ENCODE measurements at places on chromosomes 2 and 18.

- DNase-seq = no peak
These were observed 7.2 kb downstream of the PSMD14 start for GRCh38 chr2:161315380-161315779.

DNA sequence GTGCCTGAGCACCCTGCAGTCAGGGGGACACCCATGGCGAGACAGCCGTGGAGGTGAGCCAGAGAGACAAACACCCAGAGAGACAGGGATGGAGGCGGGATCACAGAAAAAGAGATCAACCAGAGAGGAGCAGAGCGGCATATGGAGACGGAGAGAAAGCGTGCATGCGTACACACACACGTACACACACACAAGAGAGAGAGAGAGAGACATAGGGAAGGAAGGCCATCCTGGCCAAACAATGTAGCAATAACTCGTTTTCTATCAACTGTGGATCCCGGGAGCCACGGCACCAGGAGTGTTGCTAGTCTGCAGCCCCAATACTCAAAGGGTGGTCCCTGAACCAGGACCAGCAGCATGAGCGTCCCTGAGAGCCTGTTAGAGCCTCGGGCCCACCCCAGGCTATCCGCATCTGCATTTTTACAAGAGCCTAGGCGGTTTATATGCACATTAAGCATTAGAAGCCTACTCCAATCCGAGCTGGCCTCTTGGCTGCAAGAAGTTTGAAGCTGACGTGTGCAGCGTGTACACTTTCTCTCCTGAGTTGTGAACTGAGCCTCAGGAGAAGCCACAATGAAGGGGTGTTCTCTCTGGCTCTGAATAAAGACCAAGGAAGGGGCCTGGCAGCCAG is 50.1 kb upstream of the MYCN start:
- DNase-seq = no peak

GRCh38 chr2:59938181-59938580 is 615.3 kb downstream of the BCL11A start:
- no peak for DNase-seq

DNA sequence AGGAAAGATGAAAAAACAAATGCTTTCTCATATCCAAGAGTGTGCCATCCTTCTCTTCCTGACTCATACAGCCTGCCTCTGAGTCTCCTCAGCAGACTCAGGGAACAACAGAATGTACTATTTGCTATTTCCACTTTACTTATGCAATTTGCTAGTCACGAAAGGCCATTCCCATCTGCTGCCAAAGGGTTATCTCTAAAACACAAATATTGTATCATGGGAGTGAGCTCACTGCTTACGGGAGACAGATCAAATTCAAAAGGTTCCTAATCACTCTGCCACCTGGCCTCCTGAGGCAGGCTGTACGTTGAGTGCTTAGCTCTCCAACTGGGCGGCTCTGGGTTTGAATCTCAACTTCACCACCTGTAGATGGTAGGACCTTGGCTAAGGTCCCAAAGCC is 92.0 kb downstream of the GAREM1 start:
- no peak for DNase-seq

- DNase-seq = no peak
These were observed 17.0 kb upstream of the PKDCC start for GRCh38 chr2:42030829-42031228.

GRCh38 chr2:53886406-53887280 is 26.9 kb upstream of the GPR75 start:
- no peak for DNase-seq
